ENCODE measurements at places on chromosomes 7 and 10.
A peak's percentile ranks its signal among the peaks of the same experiment; 100 is the strongest.

- no peak for DNase-seq
Observed at GRCh38 chr10:79483948-79484347, 28.4 kb upstream of the EIF5AL1 start.

DNA sequence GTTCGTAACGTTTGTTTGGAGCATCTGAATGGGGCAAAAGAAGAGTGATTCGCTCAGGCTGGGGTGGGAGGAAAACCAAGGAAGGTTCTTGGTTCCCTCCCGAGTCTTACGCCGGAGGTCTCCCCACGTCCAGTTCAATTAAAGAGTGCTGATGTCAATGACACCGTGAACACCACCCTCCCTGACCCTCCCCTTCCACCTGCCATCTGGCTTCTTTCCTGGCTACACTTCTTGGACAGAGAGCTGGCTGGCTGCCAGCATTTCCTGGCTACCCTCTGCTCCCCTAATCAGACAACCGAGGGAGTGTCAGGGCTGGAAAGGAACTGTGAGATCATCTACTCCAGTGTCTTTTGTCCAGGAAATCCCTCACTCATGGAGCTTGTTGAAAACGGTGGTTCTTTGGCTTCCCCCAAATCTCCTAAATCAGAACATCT is 24.1 kb upstream of the FFAR4 start:
- DNase-seq = no peak

DNA sequence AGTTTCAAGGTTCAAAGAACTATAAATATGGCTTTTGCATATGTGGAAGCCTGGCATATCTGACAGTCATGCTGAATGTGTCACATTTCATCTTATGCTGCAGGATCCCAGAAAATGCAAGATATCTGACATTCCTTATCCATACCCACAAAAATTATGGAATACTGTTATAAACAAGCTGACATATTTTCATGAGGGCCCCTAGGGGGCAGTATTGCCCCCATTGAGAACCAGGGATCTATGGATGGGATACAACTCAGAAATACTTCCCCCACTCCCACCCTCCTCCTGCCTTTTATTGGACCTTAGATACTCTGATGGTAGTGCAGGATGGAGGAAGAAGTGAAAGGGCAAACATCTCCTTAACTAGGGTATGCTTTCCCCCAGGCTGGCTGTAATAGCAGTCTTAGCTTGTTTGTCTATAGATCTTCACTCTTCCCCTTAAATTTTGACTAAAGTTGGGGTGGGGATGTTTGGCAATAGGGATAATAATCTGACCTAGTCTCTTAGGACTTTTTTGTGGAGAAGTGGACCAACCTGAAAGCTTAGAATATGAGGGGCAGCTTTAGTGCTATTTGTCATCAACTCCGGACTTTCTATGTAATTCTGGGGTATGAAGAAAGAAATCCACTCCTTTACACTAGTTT is 3.5 kb upstream of the GNGT1 start:
- peak; percentile 58 for DNase-seq

GRCh38 chr10:17255512-17255911 is 27.5 kb downstream of the VIM start:
- peak; percentile 5 for DNase-seq

- DNase-seq = no peak
Observed at GRCh38 chr10:133528845-133529575, 1.8 kb downstream of the CYP2E1 start.

GRCh38 chr10:31875608-31876007 is 53.0 kb downstream of the ARHGAP12 start:
- DNase-seq = no peak

DNA sequence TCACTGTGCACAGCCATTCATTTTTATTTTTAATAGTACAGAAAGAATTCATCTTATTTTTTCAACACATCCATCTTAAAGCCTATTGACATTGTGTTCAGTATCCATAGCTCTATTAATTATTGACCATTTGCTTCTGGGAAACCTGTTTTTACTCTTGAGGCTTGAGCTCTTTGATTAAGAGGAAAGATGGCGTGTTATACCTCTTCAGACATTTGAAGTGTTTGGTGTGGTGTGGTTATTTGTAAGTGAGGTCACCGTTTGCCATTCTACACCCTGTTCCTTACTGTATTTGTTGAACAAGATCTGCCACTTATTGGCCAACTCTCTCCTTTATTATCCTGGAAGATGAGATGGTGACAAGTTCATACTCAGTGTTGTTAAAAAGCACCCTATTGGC is 18.4 kb downstream of the C7orf57 start:
- no peak for DNase-seq

DNA sequence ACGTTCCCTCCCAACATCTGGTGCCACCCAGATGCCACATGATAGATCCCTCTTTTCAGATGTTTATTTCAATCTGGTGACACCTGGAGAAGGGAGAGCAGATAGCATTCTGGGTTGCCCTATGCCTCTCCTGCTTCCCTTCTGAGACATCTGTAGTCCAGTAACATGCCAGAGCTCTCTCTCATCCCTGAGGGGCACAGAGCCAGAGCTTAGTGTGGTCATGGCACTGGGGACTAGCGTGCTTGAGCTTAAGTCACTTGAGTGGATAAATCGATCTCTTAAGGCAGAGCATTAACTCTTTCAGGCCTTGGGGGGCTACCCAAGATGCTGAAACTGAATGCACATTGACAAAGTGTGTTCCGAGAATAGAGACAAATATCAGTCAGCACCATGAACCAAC is 47.9 kb downstream of the WNT2 start:
- DNase-seq = no peak

DNA sequence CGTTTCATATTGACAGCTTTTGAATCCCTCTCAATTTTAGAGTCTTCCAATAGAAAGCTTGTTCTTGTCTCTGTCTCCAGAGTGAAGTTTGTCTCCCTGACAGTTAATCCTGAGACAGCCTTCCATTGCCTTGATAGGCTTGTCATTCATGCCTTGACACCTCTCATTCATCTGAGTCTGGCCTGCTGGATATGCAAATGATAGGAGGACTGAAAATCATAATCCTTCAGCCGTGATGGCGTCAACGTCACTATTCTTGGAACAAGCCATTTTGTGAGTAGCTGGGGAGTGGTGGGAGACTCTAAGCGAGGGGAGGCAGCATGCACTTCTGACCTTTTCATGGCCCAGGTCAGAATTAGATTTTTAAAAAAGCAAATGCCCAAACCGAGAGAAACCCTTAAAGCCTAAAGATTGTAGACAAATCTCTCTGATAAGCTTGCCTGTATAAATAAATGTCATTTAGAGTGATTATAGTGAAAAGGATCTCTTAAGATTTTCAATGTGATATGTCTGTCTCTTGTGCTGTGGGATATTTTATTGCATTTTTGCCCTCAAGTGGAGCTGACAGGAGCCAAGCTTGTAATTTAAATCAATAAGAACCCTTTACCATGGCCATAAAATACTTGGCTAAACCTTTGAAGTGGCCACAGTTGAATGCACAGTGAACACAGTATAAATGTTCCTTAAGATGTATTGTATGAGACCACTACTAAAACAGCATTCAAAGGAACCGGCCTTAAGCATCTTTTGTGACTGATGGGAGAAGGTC is 148.8 kb downstream of the SNX10 start:
- no peak for DNase-seq

DNA sequence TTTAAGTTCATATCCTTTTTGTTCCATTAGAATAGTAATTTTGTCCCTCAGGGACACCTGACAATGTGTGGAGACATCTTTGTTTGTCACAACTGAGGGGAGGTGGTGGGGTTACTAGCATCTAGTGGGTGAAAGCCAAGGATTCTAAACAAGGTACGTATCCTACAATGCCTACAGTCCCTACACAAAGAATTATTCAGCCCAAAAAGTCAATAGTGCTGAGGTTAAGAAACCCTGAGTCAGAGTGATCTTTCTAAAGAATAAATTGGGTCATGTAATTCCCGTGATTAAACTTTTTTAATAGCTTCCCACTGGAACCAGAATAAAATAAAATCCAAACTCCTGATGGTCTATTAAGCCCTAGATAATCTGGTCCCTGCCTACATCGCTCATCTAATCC is 2.7 kb upstream of the ANXA7 start:
- DNase-seq = no peak

GRCh38 chr7:98760201-98760651 is 109.6 kb downstream of the TMEM130 start:
- no peak for DNase-seq

- DNase-seq = peak; percentile 86
Observed at GRCh38 chr10:29634764-29635625, at the start of gene SVIL. Gene SVIL (minus strand): TSS chr10:29634971. CDS start chr10:29555058, 79,913 bp downstream.

DNA sequence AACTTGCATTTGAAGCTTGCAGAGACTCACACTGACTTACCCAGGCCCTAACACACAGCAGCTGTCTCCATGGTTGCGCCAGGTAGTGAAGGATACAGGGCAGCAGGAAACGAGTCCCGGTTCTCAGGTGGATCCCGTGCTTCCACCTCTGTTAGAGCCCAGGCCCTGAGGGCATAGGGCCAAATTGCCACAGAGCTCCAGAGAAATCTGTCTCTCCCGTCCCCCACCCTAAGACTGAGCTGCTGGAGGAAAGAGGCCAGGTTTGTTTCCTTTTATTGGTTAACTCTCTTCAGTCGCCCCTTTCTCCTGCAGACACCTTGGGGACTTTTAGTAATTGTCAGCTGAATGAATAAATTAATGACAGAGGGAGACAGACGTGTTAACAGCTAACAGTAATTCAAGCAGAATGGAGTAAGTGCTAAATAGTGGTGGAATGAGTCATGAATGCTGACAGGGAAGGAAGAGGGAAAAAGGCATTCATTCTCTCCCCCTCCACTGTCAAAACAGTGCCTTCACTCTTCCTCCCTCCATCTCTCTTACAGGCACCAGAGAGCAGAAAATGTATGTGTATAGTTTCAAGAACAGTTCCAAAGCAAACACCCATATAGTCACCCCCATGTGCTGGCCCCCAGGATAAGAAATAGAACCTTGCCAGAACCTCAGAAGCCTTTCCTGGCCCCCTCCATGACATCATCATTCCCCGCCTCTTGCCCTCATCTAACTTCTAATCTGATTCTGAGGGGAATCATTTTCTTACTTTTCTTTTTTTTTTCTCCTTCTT is 16.8 kb upstream of the DLG5 start:
- DNase-seq = peak; percentile 6

DNA sequence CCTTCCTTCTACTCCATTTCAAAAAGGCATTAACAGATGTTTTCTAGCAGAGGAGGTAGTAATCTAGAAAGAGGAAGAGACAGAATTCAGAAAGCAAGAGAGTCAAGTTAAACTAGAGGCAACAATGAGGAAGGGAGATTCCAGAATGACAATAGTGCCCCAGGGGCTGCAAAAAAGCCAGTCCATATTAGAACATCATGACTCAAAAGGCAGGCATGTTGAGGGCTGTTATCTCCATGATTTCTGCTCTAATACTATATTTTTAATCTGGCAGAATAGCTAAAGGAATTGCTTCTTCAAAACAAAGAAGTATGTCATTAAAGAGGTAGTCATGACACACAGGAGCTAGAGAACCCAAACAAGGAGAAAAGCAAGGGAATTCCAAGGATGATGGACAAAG is 599.6 kb downstream of the INHBA start:
- DNase-seq = peak; percentile 78

- DNase-seq = peak; percentile 47
Observed at GRCh38 chr10:98353170-98353569, 61.8 kb downstream of the PYROXD2 start.

GRCh38 chr10:132487241-132488135 is 50.1 kb upstream of the INPP5A start:
- no peak for DNase-seq

DNA sequence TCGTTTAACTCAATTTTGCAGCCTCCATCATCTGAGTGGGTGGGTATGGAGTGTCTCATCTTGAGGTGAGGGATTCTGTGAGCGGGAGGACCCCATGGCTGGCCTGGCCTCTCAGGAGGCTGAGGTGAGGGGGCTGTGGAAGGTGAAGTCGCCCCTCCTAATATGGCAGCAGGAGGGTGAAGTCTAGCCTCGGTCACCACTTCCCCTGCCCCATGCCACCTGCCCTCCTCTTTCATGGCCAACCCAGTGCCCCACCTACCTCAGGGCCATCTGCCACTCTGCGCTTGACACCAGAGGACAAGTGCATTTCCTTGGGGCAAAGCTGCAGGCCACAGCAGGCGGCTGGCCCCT is 8.7 kb downstream of the RASGEF1A start:
- no peak for DNase-seq

GRCh38 chr10:115355162-115355760 is 262.1 kb downstream of the ATRNL1 start:
- peak; percentile 23 for DNase-seq

GRCh38 chr7:102836977-102837376 is 75.8 kb upstream of the LRRC17 start:
- DNase-seq = no peak

- DNase-seq = no peak
Observed at GRCh38 chr7:24828891-24829661, 71.8 kb upstream of the GSDME start.

- DNase-seq = no peak
Observed at GRCh38 chr10:33001908-33002492, 44.0 kb upstream of the ITGB1 start.

DNA sequence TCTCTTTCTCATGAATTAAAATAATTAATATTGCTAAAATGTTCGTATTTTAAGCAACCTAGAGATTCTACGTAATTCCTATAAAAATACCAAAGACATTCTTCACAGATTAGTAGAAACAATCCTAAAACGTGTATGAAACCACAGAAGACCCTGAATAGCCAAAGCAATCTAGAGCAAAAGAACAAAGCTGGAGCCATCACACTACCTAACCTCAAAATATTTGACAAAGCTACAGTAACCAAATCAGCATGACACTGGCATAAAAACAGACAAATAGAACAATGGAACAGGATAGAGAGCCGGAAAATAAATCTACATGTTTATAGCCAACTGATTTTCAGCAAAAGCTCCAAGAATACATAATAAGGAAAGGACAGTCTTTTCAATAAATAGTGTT is 105.5 kb upstream of the PTN start:
- no peak for DNase-seq
